Thoracic aorta (tissue), 2 donors: ENCODE measurements at places on chromosomes 1 and 21.

- no peak for DNase-seq
Observed at GRCh38 chr1:69648486-69648885, 80.8 kb downstream of the LRRC7 start.

- no peak for DNase-seq
Observed at GRCh38 chr1:54218883-54219687, 19.1 kb downstream of the MRPL37 start.

- DNase-seq = no peak
Observed at GRCh38 chr1:85240174-85240601, 19.3 kb downstream of the C1orf52 start.

DNA sequence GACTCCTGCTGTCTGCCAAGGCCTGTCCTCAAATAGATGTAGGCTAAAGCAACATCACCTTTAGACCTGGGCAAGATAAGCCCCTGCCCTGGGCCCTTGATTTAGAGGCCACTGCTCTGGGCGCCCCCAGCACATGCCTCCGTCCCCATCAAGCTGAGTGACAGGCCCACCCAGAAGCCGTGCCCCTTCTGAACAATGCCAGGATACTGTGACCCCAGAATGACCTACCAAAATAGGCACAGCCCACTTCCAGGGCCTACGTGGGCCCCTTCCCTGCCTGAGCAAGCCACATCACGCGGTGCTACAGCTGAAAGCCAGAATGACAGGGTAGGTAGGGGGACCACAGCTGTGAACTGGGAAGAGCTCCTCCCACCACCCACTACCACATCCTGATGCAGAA lies 24.7 kb upstream of the BECN2 start:
- no peak for DNase-seq
